ENCODE measurements at places on chromosomes 1 and 21. TPM values are rescaled to one million over a fixed set of nuclear protein-coding genes. Genes with fewer than 3 reads are reported as not detected.

- DNase-seq = no peak
- H3K4me1 ChIP-seq = no peaks in the 10 kb centered on the region
- no peak overlapping the region for H3K4me3 ChIP-seq
- H3K27me3 ChIP-seq = peaks cover 5% of the 10 kb centered on the region
- H3K27ac ChIP-seq = no peak overlapping the region
Observed at GRCh38 chr1:18351735-18352134, 129.0 kb upstream of the KLHDC7A start.

Gene TRAF3IP3
- 392 TPM for total RNA-seq

Gene PROX1
- not detected for total RNA-seq

DNA sequence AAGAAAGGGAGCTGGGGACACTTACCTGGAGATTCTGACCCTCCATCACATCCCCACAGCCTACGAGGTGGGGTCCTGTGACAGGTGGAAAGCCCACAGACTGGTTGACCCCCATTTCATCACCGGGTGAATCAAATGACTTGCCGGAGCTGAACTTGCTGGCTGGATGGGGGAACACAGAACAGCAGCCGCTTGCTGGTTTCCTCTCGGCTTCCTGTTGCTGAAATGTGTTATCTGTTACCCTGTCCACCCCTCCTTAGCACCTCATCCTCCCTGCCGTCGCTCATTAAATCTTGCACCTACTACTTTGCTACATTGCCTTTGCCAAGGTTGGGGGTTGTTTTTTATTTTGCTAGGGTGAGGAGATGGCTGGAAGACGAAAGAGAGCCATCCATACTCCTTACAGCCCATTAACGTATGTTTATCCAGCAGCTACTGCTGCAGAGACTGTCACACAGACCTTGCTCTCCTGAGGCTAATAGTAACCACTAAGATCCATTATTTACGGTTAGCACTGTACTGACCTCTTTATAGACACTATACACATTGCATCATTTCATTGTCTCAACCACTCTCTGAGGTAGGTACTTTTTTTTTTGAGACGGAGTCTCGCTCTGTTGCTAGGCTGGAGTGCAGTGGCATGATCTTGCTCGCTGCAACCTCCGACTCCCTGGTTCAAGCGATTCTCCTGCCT, 7.0 kb downstream of the PAFAH2 start:
- H3K27ac ChIP-seq = peak overlapping the region; percentile 80
- peak; percentile 82 for DNase-seq
- peaks cover 12% of the 10 kb centered on the region for H3K36me3 ChIP-seq
- peaks cover 37% of the 10 kb centered on the region for H3K4me1 ChIP-seq
- peak overlapping the region; percentile 78 for H3K4me3 ChIP-seq

GRCh38 chr1:235098547-235098946, 30.1 kb downstream of the TOMM20 start:
- no peak overlapping the region for H3K4me3 ChIP-seq
- DNase-seq = no peak
- H3K36me3 ChIP-seq = peaks cover 1% of the 10 kb centered on the region
- H3K27ac ChIP-seq = no peak overlapping the region
- peaks cover 18% of the 10 kb centered on the region for H3K4me1 ChIP-seq
- H3K27me3 ChIP-seq = no peaks in the 10 kb centered on the region

Gene LEMD1
- not detected for total RNA-seq

Gene GBP7
- total RNA-seq = not detected

Gene SYCP1
- not detected for total RNA-seq

Gene SLC2A5
- not detected for total RNA-seq

Data from activated CD4-positive, alpha-beta T cell treated with anti-CD3 and anti-CD28 coated beads, Interleukin-2, amount 10 ng/mL, durations not matched to agents 24 days and 14 days (primary cell).